Aorta (tissue), 5 donors: ENCODE measurements at places on chromosomes 7 and 10. TPM values are rescaled to one million over a fixed set of nuclear protein-coding genes. Genes with fewer than 3 reads are reported as not detected.

DNA sequence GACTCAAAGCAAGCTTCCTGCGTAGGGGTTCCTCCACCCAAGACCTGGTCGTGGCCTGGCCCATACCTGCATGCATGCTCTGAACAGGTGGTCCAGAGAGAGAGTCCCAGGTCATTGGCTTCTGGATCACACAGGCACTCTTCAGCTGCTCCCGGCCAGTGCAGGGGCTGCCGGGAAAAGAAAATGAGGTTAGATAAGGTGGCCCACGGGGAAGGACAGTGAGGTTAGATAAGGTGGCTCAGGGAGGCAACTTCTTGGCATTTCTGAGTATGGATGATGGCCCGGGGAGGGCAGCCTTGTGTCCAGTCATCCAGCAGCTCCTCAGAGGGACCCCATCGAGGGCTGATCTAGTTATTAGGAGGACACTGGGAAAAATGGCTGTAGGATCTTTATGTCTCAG is 87.4 kb downstream of the FRMPD2 start:
- H3K27me3 ChIP-seq, result no peaks in the 10 kb centered on the region
- no peak overlapping the region for H3K27ac ChIP-seq
- no peaks in the 10 kb centered on the region for H3K4me1 ChIP-seq
- DNase-seq, result no peak
- H3K36me3 ChIP-seq, result no peaks in the 10 kb centered on the region

- H3K4me3 ChIP-seq, result no peak overlapping the region
- H3K36me3 ChIP-seq, result no peaks in the 10 kb centered on the region
Measured at GRCh38 chr10:114629824-114630730, 28.0 kb downstream of the ABLIM1 start.

GRCh38 chr7:94588075-94588474 is 67.9 kb downstream of the SGCE start:
- H3K27ac ChIP-seq, result no peak overlapping the region
- H3K36me3 ChIP-seq, result no peaks in the 10 kb centered on the region
- DNase-seq, result no peak

DNA sequence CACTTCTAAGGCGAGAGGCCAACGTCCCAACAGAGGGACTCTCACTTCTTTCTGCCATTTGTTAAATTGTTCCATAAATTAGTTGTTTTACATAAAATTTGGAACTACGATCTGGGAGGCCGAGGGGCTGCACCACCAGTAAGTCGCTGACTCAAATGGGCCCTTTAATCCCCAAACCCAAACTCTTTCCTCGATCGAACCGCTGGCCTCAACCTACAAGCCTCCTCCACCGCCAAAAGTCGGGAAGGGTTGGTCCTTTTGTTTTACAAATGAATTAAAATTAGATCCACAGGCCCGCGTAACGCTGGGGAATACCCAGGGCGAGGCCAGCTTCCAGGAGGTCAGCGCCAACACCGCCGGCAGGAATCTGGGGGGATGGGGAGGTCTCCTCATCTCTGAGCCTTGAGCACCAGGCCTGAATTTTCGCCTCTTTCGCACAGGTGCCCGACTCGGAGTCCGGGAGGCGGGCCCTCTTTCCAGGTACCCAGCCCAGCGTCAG is 1.2 kb upstream of the FOXI2 start:
- no peak overlapping the region for H3K27ac ChIP-seq
- H3K36me3 ChIP-seq, result no peaks in the 10 kb centered on the region
- DNase-seq, result no peak
- H3K27me3 ChIP-seq, result no peaks in the 10 kb centered on the region

GRCh38 chr10:1715821-1716220 is 21.5 kb downstream of the ADARB2 start:
- H3K27me3 ChIP-seq, result no peaks in the 10 kb centered on the region
- no peaks in the 10 kb centered on the region for H3K36me3 ChIP-seq
- H3K27ac ChIP-seq, result no peak overlapping the region
- DNase-seq, result no peak
- H3K4me1 ChIP-seq, result no peaks in the 10 kb centered on the region
- no peak overlapping the region for H3K4me3 ChIP-seq

GRCh38 chr7:77409739-77410547 is 6.2 kb downstream of the GSAP start:
- no peaks in the 10 kb centered on the region for H3K27me3 ChIP-seq
- no peak overlapping the region for H3K4me3 ChIP-seq
- H3K36me3 ChIP-seq, result no peaks in the 10 kb centered on the region
- no peak for DNase-seq

GRCh38 chr7:95919556-95919955 is 147.2 kb downstream of the DYNC1I1 start:
- H3K36me3 ChIP-seq, result no peaks in the 10 kb centered on the region
- no peak overlapping the region for H3K4me3 ChIP-seq
- DNase-seq, result no peak
- H3K4me1 ChIP-seq, result no peaks in the 10 kb centered on the region
- H3K27me3 ChIP-seq, result no peaks in the 10 kb centered on the region

GRCh38 chr10:22986771-22987542 is 59.1 kb downstream of the ARMC3 start:
- no peaks in the 10 kb centered on the region for H3K27me3 ChIP-seq
- no peak overlapping the region for H3K27ac ChIP-seq

GRCh38 chr7:12256090-12256489 is 45.0 kb downstream of the TMEM106B start:
- H3K4me3 ChIP-seq, result no peak overlapping the region
- H3K4me1 ChIP-seq, result no peaks in the 10 kb centered on the region
- H3K27ac ChIP-seq, result no peak overlapping the region
- no peak for DNase-seq
- H3K36me3 ChIP-seq, result no peaks in the 10 kb centered on the region

- DNase-seq, result no peak
- no peak overlapping the region for H3K27ac ChIP-seq
- H3K4me1 ChIP-seq, result no peaks in the 10 kb centered on the region
- no peak overlapping the region for H3K4me3 ChIP-seq
- H3K27me3 ChIP-seq, result no peaks in the 10 kb centered on the region
- H3K36me3 ChIP-seq, result no peaks in the 10 kb centered on the region
Measured at GRCh38 chr7:72445075-72445474, 32.9 kb upstream of the CALN1 start.

DNA sequence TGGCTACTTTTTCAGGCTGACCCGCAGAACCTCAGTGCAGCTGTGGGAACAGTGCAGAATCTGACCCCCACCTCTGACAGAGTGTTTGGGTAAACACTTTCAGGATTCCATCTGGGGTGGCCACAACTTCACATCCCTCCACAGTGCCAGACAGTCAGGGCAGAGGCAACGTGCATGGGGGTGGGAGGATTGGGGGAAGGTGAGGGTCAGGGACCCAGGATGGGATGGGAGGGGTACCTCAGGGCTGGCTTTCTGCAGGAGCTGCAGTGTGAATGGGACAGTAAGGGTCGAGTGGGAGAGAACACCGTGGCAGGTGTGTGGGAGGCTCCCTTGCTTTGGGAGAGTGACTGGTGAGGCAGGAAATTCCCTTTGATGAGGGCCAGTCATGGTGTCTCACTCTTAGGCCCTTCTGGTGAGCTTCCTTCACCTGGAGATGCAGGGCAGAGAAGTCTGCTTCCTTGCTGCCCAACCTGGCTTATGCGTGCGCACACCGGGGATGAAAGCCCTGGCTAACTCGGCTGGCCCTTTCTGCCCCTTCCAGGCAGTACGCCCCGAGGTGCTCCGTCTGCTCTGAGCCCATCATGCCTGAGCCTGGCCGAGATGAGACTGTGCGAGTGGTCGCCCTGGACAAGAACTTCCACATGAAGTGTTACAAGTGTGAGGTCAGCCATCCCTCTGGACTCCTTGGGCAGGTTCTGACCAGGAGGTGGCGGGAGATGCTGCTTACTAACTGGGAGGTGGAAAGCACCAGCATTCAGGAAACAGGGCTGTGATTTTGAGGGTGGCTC is 8.4 kb downstream of the ZYX start:
- H3K4me1 ChIP-seq, result peaks cover 4% of the 10 kb centered on the region
- no peaks in the 10 kb centered on the region for H3K27me3 ChIP-seq
- peak; percentile 70 for DNase-seq

- DNase-seq, result no peak
- H3K27me3 ChIP-seq, result no peaks in the 10 kb centered on the region
- H3K4me1 ChIP-seq, result no peaks in the 10 kb centered on the region
- no peak overlapping the region for H3K27ac ChIP-seq
Measured at GRCh38 chr10:78952686-78953085, 116.1 kb upstream of the ZMIZ1 start.

GRCh38 chr7:80643336-80643915 is 5.0 kb downstream of the CD36 start:
- no peak overlapping the region for H3K4me3 ChIP-seq
- no peak for DNase-seq
- no peak overlapping the region for H3K27ac ChIP-seq
- H3K4me1 ChIP-seq, result no peaks in the 10 kb centered on the region

DNA sequence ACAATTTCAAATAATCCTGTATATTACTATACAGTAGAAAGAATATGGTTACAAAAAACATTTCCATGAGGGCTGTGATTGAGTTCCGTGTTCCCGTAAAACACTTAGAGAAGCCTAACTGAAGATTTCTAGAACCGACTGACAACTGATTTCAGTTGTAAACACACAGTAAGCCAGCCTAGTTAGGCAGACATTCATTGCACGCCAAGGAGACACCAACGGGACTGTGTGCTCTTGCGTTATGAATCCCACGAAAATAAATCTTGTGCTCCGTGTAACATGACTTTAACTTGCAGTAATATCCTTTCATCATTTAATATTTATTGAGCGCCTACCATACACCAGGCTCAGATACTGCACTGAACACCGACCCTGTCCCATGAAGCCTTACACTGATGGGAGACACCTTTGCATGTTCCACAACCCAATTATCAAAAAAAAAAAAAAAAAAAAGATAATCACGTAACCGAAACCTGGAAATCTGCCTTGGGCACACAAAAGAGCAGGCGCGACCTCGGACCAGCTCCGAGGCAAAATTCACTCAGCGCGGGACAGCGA is 420 bp upstream of the KLHL7 start:
- H3K36me3 ChIP-seq, result no peaks in the 10 kb centered on the region
- no peaks in the 10 kb centered on the region for H3K4me1 ChIP-seq
- peak overlapping the region; percentile 59 for H3K4me3 ChIP-seq
- H3K27me3 ChIP-seq, result no peaks in the 10 kb centered on the region

- H3K4me3 ChIP-seq, result no peak overlapping the region
- no peaks in the 10 kb centered on the region for H3K36me3 ChIP-seq
- H3K27me3 ChIP-seq, result no peaks in the 10 kb centered on the region
- peak; percentile 51 for DNase-seq
Measured at GRCh38 chr7:100444311-100445278, 8.3 kb upstream of the PPP1R35 start.

GRCh38 chr7:47965456-47965855 is 14.0 kb downstream of the HUS1 start:
- no peaks in the 10 kb centered on the region for H3K4me1 ChIP-seq
- no peak for DNase-seq
- no peak overlapping the region for H3K27ac ChIP-seq
- no peaks in the 10 kb centered on the region for H3K27me3 ChIP-seq
- H3K4me3 ChIP-seq, result no peak overlapping the region
- peaks cover 23% of the 10 kb centered on the region for H3K36me3 ChIP-seq

DNA sequence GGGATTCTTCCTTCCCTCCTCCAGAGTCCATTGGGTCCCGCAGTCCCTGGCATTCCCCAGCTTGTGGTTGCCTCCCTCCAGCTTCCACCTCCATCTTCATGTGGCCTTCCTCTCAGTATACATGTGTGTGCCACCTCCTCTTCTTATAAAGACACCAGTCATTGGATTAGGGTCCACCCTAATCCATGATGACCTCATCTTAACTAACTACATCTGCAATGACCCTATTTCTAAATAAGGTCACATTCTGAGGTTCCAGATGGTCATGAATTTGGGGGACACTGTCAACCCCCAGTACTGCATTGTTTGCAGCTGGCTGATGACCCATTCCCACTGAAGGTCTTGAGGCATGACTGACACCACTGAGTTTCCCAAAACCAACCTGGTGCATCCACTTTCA is 99.0 kb downstream of the PTPRE start:
- no peak overlapping the region for H3K27ac ChIP-seq
- no peaks in the 10 kb centered on the region for H3K36me3 ChIP-seq
- no peaks in the 10 kb centered on the region for H3K4me1 ChIP-seq
- DNase-seq, result no peak
- H3K27me3 ChIP-seq, result no peaks in the 10 kb centered on the region

DNA sequence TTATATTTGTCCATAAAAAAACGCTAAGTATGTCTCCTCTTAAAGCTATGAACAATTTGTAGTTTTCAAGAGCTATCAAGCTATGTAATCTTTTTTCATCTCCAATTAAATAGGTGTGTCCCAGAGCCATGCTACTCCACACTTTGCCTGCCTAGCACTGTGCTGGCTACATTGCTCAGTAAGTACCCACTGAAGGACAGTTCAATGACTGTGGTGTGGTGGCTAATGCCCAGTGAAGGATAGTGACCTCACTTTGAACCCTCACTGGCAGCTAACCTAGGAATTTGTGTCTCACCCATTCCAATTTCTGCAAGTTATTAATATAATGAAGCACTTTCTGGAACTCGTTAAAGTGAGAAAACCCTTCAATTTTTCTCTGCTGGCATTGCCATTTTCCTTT is 14.4 kb upstream of the TRUB1 start:
- no peak overlapping the region for H3K4me3 ChIP-seq
- H3K27me3 ChIP-seq, result no peaks in the 10 kb centered on the region
- H3K4me1 ChIP-seq, result no peaks in the 10 kb centered on the region
- H3K36me3 ChIP-seq, result no peaks in the 10 kb centered on the region

- DNase-seq, result no peak
- no peaks in the 10 kb centered on the region for H3K27me3 ChIP-seq
- peaks cover 7% of the 10 kb centered on the region for H3K4me1 ChIP-seq
- no peak overlapping the region for H3K27ac ChIP-seq
Measured at GRCh38 chr10:27716521-27716920, 29.1 kb downstream of the MKX start.

DNA sequence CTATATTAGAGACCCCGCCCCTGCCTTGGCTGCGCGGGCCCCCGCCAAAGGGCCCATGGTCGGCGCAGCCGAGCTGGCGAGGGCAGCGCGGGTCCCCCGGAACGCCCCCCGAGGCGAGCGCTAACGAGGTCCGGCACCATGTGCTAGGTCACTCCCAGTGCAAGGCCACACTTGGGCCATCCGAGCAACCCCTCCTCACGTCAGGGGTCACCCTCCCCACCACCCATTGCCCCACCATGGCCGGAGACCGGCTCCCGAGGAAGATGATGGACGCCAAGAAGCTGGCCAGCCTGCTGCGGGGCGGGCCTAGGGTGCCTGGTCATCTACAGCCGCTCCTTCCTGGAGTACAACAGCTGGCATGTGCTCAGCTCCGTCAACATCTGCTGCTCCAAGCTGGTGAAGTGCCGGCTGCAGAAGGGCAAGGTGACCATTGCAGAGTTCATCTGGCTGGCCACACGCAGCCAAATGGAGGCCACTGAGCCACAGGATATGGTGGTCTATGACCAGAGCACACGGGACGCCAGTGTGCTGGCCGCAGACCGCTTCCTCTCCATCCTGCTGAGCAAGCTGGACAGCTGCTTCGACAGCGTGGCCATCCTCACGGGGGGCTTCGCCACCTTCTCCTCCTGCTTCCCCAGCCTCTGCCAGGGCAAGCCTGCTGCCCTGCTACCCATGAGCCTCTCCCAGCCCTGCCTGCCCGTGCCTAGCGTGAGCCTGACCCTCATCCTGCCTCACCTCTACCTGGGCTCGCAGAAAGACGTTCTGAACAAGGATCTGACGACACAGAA is 12.4 kb upstream of the SEC24C start:
- no peaks in the 10 kb centered on the region for H3K27me3 ChIP-seq
- H3K4me1 ChIP-seq, result no peaks in the 10 kb centered on the region
- DNase-seq, result peak; percentile 77

RPEL1 gene
- not detected for total RNA-seq

C10orf143 gene
- 1.9 TPM for total RNA-seq

COL17A1 gene
- total RNA-seq, result 0.87 TPM

SLC13A1 gene
- not detected for total RNA-seq

IMMP2L gene
- 26.9 TPM for total RNA-seq

TAS2R41 gene
- total RNA-seq, result 1.0 TPM

MAP3K8 gene
- total RNA-seq, result 85.4 TPM
